ENCODE measurements at places on chromosomes 1 and 21.

DNA sequence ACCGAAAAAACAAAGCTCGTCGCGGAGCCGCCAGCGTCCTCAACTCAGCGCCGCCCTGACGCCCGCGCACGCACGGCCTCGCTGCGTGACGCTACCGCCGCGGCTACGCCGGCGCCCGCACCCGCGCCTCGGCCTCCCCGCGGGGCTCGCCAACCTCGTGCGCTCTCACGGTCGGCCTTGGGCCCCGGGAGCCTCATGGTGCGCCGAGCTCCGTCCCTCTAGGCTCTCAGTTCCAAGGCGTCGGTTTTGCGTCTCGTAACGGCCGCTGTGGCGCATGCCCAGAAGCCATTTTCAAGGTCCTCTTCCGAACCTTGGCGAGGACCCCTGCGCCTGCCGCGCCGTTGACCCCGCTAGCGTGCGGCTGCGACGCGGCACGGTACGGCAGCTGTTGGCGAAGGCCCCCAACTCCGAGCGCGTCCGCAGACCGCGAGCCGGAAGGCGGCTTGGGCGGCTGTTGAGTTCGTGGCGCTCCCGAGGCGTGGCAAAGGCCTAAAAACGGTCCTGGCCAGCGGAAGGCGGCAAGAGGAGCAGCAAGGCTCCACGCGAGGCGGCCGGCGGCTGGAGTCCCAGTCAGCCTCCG lies at the start of gene HENMT1:
Gene HENMT1, minus strand, starts transcription at position 64 of the 580 bp plus-strand sequence. CDS start 1,209 bp downstream, outside the sequence.
- DNase-seq: peak; percentile 74

GRCh38 chr1:155932081-155932480 lies 2.1 kb downstream of the KHDC4 start:
- DNase-seq: no peak

- DNase-seq: no peak
These were observed 192.9 kb downstream of the PCP4 start for GRCh38 chr21:40060083-40060677.

DNA sequence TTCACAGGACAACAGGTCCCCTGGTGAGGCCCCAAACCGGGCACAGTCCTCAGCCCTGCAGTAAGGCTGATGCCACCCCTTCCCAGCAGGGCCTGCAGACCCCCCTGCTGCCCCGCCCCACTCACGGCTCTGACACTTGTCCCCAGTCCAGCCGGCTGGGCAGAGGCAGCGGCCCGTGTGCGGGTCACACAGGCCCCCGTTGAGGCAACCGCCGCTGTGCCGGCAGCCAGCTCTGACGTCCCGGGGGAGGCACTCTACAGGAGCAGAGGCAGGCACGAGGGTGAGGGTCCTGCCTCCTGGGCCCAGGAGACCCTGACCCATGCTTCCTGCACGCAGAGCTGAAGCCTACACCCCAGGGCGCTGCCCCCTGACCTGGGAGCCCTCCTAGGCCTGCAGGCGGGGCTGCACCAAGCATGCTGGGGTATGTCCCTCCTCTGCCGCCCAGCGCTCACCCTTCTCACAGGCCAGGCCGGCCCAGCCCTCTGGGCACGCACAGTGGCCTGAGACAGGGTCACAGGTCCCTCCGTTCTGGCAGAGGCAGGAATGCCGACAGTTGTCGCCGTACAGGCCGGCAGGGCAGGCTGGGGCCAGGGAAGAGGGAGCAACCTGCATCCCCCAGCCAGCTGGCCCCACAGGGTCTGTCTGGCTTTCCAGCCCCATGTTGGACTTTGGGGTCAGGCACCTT lies 43.9 kb downstream of the ARHGEF16 start:
- DNase-seq: no peak

- DNase-seq: no peak
These were observed 498.0 kb downstream of the MATN1 start for GRCh38 chr1:30225357-30225756.

Data from fibroblast of skin of scalp (primary cell).